ENCODE measurements at places on chromosomes 12 and 14. TPM values are rescaled to one million over a fixed set of nuclear protein-coding genes. Genes with fewer than 3 reads are reported as not detected.

The SLC17A8 gene
- 0.17 TPM for total RNA-seq

The RAP1B gene
- 44.0 TPM for total RNA-seq

The AMN gene
- not detected for total RNA-seq

The CCDC38 gene
- 0.13 TPM for total RNA-seq

The CCDC198 gene
- not detected for total RNA-seq

The VRTN gene
- not detected for total RNA-seq

The CAPZA3 gene
- total RNA-seq: not detected

The PTPN21 gene
- total RNA-seq: 59.1 TPM

The TTC6 gene
- not detected for total RNA-seq

The KRT72 gene
- not detected for total RNA-seq

The CCDC177 gene
- not detected for total RNA-seq

The APOF gene
- not detected for total RNA-seq

The ERP27 gene
- total RNA-seq: 0.32 TPM

The PTCSC3 gene
- total RNA-seq: not detected

The OTUB2 gene
- total RNA-seq: not detected

The ANGEL1 gene
- total RNA-seq: 11.9 TPM

The ZC2HC1C gene
- total RNA-seq: 9.4 TPM

The RPL10L gene
- total RNA-seq: not detected

The KLHL33 gene
- total RNA-seq: 0.28 TPM

The NDUFA9 gene
- total RNA-seq: 362 TPM

The DCTN2 gene
- total RNA-seq: 116 TPM

The VAMP1 gene
- total RNA-seq: 6.1 TPM

The ANKRD33 gene
- not detected for total RNA-seq

The TSPAN11 gene
- 1.2 TPM for total RNA-seq

The KRT79 gene
- not detected for total RNA-seq

The PPP4R3A gene
- 42.5 TPM for total RNA-seq

The ERO1A gene
- 16.2 TPM for total RNA-seq

The TAS2R9 gene
- total RNA-seq: not detected

The FMNL3 gene
- 10.8 TPM for total RNA-seq

The STAT2 gene
- total RNA-seq: 49.7 TPM

The USP5 gene
- total RNA-seq: 95.5 TPM

All from heart right ventricle (tissue), 16 donors.